Urinary bladder (tissue), 4 donors: ENCODE measurements at places on chromosomes 1 and 21. TPM values are rescaled to one million over a fixed set of nuclear protein-coding genes. Genes with fewer than 3 reads are reported as not detected.

The ADCY10 gene
- 0.37 TPM for total RNA-seq

The KLHL17 gene
- total RNA-seq: 4.5 TPM

The C1orf53 gene
- total RNA-seq: 1.4 TPM

The RGS16 gene
- 7.9 TPM for total RNA-seq

The AMY2A gene
- total RNA-seq: not detected

The SPTA1 gene
- total RNA-seq: 3.9 TPM

The TNFSF18 gene
- 0.53 TPM for total RNA-seq

The WNT4 gene
- total RNA-seq: 3.0 TPM

The CD84 gene
- 5.3 TPM for total RNA-seq

The LYPD8 gene
- not detected for total RNA-seq

The RXRG gene
- total RNA-seq: 4.5 TPM

The IL12RB2 gene
- 6.0 TPM for total RNA-seq

The GJB4 gene
- total RNA-seq: 0.69 TPM
